ENCODE measurements at places on chromosomes 7 and 10.

GRCh38 chr7:88329532-88330463 is 23.1 kb upstream of the STEAP4 start:
- DNase-seq, result no peak

GRCh38 chr7:155647734-155648133 is 3.3 kb downstream of the RBM33 start:
- DNase-seq, result no peak

- peak; percentile 96 for DNase-seq
Observed at GRCh38 chr7:73894733-73895551, 34.0 kb downstream of the TMEM270 start.

GRCh38 chr10:116888380-116889055 is 39.2 kb downstream of the ENO4 start:
- DNase-seq, result peak; percentile 73

- no peak for DNase-seq
Observed at GRCh38 chr7:19305698-19306097, 160.5 kb upstream of the FERD3L start.

GRCh38 chr10:95279042-95279820 is 11.6 kb downstream of the PDLIM1 start:
- DNase-seq, result peak; percentile 63

- DNase-seq, result no peak
Observed at GRCh38 chr10:60732807-60733516, 45.3 kb upstream of the CDK1 start.

- DNase-seq, result no peak
Observed at GRCh38 chr7:22551768-22552513, 52.0 kb upstream of the STEAP1B start.

- DNase-seq, result no peak
Observed at GRCh38 chr10:119778776-119779445, 53.1 kb downstream of the INPP5F start.

DNA sequence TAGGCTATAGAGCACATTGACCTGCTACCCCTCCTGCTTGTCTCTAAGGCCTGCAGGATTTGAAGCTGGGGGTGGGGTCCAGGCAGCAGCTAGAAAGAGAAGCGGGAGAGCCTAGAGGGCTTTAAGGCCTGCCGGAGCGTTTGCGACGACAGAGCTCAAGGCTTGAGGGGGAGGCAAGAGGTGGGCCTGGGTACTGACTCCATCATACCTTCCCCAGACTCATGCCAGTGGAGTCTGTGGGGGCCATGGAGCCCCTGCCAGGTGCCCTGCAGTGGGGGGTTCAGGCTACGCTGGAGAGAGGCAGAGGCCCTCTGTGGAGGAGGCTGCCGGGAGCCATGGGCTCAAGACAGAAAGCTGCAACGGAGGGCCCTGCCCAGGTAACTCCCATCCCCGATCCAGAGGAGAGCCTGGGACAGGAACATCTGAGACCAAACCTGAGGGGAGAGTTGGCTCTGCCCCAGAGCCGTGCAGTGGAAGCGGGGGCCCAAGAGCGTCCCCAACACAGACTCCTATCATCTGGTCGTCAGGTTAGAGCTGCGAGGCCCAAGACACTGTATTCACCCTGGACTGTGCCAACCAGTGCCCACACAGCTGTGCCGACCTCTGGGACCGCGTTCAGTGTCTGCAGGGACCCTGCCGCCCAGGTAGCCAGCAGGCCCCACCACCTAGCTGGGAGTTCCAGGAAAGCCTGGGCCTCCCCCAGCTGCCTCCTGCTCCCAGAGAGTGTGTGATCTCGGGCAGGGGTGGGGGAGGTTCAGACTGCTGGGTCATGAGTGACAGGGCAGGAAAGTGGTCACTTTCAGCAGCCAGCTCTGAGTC is 13.2 kb upstream of the ZNF862 start:
- DNase-seq, result no peak

- no peak for DNase-seq
Observed at GRCh38 chr7:100888988-100889750, at the start of gene UFSP1. TSS of gene UFSP1 (minus strand) at chr7:100889715. CDS start at chr7:100889271, 444 bp downstream.

- no peak for DNase-seq
Observed at GRCh38 chr7:7231000-7231399, 48.7 kb downstream of the C1GALT1 start.

DNA sequence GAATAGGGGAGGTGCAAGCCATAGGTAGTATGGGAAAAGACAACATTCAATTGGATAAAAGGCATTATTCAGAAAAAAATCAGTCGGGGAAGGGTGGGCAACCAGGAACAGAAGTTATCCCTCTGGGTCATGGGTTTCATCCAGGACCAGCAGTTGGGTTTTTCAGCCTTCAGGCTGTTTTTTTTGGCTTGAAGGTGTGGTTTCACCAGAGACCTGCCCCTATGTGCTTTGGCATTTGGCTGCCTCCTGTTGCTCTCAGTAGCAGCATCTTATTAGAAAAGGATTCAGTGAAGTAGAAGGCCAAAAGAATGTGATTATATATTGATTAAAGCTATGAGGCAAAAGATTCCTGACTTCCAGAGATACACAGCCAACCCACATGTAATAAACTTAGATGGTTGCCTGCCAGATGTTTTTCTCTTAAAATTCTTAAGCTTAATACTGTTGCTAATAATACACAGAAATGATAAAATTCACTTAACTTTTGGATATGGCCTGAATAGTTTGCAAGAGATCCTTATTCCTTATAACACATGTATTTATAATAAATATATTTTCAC is 251.7 kb upstream of the CSTF2T start:
- DNase-seq, result no peak

DNA sequence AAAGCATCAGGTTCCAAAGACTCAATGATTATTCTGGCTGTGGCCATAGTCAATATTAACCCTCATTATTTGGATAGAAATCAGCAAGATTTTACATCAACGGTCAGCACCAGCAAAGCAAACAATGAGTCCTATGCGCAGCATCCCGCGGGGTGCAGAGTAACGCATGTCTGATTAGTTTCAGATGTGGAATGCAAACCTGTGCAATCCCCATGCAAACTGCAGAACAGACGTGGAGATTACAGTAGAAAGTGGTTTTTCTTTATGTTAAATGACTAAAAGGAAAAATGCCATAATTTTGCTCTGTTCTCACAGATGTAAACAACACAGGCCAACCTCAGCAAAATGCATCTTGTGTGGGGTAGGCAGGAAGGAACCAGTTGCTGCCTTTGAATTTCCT is 258.1 kb upstream of the GRB10 start:
- no peak for DNase-seq

DNA sequence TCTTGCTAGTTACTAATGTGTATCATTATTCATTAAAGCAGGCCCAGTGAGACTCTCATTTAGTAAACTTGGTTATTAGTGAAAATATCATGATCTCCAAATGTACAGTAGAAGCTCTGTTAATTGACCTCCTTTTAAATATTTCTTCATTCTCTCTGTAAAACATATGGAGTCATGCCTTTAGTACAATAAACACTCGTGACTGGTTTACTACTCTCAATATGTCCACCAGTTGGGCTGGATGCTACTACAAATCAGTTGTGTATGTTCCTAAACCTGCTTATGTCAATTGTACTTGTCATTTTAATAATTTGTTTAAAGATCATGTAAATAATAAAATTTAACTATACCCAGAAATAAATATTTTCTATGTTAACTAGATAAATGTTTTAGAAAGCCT is 68.6 kb upstream of the COMTD1 start:
- DNase-seq, result no peak

DNA sequence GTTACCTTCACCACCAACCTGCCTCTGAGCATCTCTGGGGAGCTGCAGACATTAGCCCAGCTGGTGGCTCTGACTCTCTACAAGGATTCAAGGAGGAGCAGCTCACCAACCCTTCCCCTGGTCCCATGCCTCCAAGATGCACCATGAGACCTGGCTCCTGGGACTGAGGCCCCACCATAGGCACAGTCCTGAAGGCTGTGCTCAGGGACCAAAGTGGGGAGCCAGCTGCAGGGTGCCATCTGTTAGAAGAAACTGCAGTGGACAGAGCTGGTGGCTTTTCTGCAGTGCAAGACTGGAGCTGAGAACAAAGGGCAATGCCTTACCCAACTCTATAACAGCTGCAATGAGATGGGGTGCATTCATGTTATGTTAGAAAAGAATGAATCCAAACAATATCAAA is 581.6 kb downstream of the TCERG1L start:
- no peak for DNase-seq

GRCh38 chr7:21587139-21587784 is 44.4 kb downstream of the DNAH11 start:
- DNase-seq, result no peak

DNA sequence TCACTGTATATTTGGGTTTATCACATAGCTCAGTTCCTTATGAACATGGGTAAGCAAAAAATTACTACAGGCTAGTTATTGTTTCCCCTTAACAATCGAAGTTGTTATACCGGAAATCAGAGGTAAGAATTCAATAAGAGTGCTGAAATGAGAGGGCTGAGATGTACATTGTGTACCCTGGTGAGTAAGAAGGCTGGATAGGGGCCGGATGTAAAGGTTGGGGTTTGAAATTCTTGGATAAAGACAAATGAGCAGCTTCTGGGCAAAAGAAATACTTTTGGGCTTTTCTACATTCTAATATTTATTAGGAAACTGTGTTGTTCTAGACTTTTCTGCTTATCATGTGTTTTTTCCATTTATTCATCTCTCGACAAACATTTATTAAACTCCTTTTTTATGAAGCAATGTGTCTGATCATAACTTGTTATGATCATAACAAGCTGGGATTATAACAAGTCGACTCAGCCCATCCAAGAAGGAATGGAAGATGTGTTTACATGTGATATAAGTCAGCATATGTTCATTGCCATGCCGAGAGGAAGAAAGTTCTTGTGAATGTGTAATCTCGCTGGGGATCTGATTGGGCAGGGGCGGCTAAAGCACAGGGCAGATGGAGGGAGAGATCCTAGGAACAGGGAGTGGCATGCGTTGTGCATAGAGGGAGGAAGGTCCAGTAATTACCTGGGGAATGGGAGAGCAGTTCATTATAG is 155.3 kb downstream of the PLXDC2 start:
- DNase-seq, result peak; percentile 61

GRCh38 chr10:124913167-124913566 is 28.8 kb upstream of the ZRANB1 start:
- DNase-seq, result no peak

- DNase-seq, result no peak
Observed at GRCh38 chr7:20217193-20217948, at the start of gene MACC1. TSS of gene MACC1 (minus strand) at chr7:20217384. CDS start at chr7:20161862, 55,522 bp downstream.

GRCh38 chr10:16186564-16186963 is 250.2 kb upstream of the PTER start:
- no peak for DNase-seq

GRCh38 chr7:22733761-22734160 is 6.8 kb downstream of the IL6 start:
- DNase-seq, result no peak

GRCh38 chr10:22649994-22650393 is 64.4 kb downstream of the PIP4K2A start:
- no peak for DNase-seq

DNA sequence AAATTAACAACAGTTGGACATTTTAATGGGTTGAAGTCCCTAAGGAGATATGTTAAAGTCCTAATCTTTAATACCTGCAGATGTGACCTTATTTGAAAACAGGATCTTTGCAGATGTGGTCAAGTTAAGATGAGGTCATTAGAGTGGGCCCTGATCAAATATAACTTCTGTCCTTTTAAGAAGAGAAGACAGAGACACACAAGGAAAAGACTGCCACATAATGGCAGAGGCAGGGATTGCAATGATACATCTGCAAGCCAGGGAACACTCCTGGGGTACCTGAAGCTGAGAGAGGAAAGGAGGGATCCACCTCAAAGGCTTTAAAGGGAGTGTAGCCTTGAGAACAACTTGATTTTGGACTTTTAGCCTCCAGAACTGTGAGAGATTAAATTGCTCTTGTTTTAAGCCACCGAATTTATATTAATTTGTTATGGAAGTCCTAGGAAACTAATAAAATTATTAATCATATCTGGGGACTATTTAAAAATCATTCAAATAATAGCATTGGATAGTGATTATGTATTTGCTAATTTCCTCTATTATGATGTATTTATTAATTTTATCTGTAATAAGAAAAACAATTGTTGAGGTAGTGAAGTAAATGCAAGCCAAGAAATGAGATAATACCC is 700.0 kb upstream of the PCDH15 start:
- peak; percentile 12 for DNase-seq

GRCh38 chr10:115029452-115030375 is 63.5 kb upstream of the ATRNL1 start:
- DNase-seq, result no peak

DNA sequence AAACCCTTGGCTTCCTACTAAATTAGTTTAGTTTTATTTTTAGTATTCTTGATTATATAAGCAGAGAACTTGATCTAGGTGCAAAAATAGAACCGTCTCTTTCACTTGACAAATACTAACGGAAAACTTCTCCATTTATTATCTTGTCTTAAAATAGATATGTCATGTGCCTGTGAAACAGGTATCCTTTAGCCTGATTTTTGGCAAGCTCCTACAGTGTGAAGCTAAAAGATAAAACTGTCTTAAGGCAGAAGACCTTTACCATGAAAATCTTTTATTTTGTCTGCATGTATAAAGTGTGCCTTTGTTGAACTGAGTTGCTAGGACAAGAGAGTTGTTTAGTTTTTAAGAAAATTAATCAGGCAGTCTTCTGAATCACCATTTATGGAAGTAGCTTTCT is 90.6 kb downstream of the CYP51A1 start:
- no peak for DNase-seq

DNA sequence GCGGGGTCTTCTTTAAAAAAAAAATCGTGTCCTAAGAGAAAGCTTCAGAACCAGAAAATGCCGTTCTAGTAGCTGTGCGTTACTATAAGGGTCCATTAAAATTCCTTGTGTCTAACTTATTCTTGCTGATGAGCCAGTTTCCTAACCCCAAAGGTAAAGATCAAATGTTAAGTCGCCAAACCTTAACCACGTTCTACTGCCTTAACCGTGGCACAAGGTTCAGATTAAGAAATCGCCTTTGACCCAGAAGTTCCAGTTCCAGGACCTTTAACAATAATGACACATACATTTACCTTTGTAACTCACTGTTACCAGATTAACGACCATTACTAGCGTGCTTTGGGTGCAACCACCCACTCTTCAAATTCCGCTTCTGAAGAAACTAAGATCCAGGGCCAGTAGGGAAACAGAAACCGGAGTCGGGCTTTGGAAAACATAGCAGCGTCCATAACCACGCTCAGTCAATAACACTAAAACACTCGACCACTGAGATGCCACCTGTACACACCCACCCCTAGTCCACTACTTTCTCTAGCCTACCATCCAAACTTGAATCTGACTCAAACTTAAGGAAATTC is 620 bp downstream of the BET1 start:
- DNase-seq, result peak; percentile 32

- no peak for DNase-seq
Observed at GRCh38 chr10:22875581-22875980, 52.3 kb upstream of the ARMC3 start.
